Urinary bladder (tissue), 4 donors: ENCODE measurements at places on chromosomes 1 and 21. TPM values are rescaled to one million over a fixed set of nuclear protein-coding genes. Genes with fewer than 3 reads are reported as not detected.

DNA sequence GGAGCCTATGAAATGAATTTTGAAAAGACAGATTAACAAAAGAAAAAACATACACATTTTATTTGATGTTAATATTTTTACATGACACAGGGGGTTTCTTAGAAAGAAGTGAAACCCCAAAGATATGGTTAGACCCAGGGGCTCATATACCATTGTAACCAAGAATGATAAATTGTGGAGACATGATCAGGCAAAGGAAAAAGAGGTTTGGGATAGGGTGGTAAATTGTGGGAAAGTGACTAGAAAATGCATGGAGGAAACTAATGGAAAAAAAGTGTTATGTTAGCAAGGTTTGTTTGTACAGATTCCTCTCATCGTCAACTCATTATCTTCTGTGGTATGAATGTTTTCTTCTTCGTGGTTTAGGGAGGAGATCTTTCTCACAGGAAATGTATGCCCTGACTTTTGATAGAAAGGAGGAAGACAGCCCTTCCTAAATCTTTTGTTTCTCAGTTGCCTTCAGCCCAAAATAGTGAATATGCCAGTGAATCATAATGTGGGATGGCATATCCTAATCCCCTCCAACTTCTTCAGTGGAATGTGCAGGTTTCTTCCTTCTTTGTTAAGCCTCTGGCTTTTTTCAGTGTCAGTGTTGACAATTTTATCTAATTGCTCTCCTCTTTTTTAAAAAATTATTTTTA, 140.4 kb upstream of the UBE2U start:
- DNase-seq: no peak

CRYAA gene
- not detected for total RNA-seq

DNA sequence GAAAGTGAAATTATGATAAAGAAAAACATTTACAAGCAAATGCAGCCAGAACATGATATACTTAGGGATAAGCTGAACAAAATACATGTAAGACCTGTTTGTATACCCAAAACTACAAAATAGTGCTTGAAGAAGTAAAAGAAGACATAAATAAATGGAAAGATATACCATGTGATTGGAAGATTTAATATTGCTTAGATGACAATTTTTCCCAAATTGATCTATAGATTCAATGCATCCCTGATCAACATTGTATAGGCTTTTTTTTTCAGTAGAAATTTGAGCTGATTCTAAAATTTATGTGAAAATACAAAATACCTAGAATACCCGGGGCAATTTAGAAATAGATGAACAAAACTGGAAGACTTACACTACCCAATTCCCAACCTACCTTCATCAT, 76.4 kb downstream of the GABPA start:
- no peak for DNase-seq

- peak; percentile 31 for DNase-seq
Measured at GRCh38 chr1:157193702-157194391, 55.7 kb upstream of the ETV3 start.

HES5 gene
- total RNA-seq: 2.5 TPM

ILDR2 gene
- total RNA-seq: 4.1 TPM

PTGFR gene
- total RNA-seq: 28.7 TPM

DNA sequence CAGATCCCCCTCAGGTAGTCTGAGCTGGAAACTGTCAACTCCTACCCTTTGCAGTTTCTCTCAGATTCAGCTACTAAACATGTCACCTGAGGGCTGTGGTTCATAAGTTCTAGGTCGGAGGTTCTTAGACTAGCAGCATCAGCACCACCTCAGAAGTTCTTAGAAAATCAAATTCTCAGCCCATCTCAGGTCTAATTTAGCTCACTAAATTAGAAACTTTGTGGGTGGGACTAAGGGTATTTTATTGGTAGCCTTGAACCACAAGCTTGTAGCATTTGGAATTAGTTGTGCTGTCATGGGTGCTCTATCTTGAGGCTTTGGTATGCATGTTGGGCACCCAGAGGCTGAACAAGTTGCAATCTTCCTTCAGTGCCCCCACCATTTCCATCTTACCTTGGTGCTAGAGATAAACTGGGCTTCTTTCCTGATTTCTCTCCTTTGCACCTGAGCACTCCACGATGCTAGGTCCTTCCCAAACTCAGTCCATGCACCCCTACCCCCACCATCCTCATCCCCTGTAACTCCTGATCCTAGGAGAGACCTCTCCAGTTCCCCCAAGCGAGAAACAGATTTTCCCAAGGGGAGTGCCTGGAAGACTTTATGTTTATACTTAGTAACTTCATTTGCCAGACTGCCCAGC, 54.2 kb downstream of the S1PR1 start:
- DNase-seq: no peak

CACNA1E gene
- 0.79 TPM for total RNA-seq

DNA sequence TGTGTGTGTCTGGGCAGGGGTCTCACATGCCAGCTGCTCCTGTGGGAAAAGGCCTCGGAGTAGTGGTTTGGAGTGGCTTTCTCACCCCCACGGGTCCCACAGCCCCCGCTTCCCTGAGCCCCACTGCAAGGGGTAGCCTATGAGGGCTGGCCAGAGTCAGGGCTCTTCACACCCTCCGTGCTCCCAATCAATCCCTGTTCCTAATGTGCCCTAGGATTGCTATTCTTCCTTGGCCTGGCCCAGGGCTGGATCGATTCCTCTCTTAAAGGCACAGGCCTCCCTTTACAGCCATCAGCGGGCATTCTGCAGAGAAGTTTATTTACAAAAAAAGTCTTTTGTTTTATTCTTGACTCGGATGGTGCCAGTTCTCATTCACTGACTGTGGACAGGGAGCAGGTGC, 19.3 kb upstream of the ACTL8 start:
- no peak for DNase-seq

DNA sequence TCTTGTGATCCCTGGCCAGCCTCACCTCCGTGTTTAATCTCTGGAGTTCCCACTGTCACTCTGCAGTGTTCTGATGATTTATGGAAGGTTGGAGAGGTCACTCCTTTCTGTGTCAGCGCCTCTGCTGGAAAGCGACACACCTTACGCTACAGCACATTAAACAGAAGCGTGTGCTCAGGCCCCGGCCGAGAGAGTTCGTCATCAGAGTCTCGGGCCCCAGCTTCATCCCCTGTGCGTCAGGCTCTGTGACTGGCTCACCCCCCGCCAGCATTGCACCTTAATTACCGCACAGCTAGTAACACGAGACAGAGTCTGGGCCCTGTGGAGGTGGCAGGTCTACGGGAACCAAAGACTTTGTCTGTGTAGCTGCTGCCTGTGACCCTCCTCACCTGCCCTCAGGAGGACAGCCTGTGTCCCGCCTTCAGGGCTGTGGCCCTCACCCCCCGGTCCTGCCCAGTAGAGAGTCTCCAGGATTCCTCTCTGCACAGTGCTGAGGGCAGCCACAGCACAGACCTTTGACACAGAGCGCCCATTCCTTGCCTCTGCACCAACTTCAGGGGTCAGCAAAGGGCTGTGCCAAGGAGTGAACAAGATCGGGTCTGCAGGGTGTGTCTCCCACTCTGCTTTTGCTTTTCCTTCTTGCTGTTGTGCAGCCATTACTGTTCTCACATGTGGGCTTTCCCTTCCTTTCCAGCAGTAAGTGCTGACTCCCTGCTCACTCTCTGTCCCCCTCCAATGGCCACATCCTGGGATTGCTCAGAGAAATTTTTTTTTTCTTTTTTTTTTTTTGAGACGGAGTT, 157.6 kb downstream of the PGBD5 start:
- DNase-seq: peak; percentile 35

CR1 gene
- total RNA-seq: 6.7 TPM

DNA sequence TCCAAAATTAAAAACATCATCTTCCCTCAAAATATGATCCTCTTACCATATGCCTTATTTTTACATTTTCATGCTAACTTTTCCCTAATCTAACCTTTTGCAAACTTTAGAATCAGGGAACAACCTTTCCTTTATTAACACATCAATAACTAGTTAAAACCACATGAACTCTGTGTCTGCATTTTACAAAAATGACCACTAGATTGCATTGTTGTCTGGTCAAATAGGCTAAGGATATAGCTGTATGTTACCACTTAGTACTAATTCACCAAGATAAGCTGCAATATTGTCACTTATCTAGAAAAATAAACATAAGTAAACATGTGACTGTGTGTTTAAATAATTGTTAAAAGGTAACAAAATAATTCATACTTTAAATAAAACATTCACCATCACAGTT, 82.3 kb downstream of the DENND1B start:
- DNase-seq: no peak

CCDC185 gene
- not detected for total RNA-seq

- no peak for DNase-seq
Measured at GRCh38 chr1:168206111-168206510, 19.7 kb upstream of the SFT2D2 start.

GRCh38 chr21:41653954-41654491, 112.8 kb downstream of the RIPK4 start:
- no peak for DNase-seq

- peak; percentile 48 for DNase-seq
Measured at GRCh38 chr1:12380326-12381249, 150.8 kb downstream of the VPS13D start.

MAP3K21 gene
- total RNA-seq: 2.6 TPM

DNA sequence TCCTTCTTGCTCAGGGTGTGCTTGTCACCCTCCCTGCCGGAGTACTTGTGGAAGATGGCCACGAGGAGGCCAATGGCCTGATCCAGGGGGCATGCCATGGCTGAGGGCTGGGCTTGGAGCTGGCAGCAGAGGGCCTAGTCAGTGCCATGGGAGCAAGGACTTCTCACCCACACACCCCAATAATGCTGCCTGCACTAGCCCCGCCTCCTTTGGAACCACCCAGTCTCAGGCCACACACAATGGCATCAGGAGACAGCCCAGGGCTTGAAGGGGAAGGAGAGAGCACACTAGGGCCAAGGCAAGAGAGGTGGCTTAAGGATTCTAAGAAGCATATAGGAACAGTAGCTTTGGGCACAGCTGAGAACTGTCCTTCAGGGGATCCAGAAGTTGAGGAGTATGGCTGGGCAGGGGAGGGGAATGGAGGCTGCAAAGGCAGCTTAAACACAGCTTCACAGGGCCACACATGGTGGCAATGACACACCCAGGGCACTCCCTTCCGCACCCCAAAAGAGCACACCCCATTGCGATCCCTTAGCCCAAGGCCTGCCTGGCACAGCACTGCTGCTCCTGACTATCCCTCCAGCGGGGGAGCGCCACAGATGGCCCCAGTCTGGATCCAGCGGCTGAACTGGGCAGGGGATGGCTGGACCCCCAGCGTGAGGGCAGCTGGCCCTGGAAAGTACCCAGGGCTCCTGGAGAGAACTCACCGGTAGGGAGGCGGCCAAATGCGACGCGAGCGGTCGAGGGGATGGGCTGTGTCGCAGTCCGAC, at the start of gene S100A6:
Gene S100A6 (minus strand): TSS at position 750 of the 770 bp plus-strand sequence. CDS start 652 bp downstream, at position 98.
- no peak for DNase-seq

NTNG1 gene
- total RNA-seq: 24.4 TPM

MPZ gene
- 27.1 TPM for total RNA-seq

GRCh38 chr1:185200889-185201288, 43.9 kb downstream of the SWT1 start:
- DNase-seq: no peak

- peak; percentile 85 for DNase-seq
Measured at GRCh38 chr1:81800695-81801650, at the start of gene ADGRL2. Gene ADGRL2, plus strand, starts transcription at chr1:81800934. Its CDS starts 36,051 bp downstream, at chr1:81836985.

- DNase-seq: no peak
Measured at GRCh38 chr1:7941437-7941793, 776 bp upstream of the TNFRSF9 start.

RGS4 gene
- 26.0 TPM for total RNA-seq
